Left lobe of liver (tissue), 2 donors: ENCODE measurements at places on chromosomes 4 and X. TPM values are rescaled to one million over a fixed set of nuclear protein-coding genes. Genes with fewer than 3 reads are reported as not detected.

DNA sequence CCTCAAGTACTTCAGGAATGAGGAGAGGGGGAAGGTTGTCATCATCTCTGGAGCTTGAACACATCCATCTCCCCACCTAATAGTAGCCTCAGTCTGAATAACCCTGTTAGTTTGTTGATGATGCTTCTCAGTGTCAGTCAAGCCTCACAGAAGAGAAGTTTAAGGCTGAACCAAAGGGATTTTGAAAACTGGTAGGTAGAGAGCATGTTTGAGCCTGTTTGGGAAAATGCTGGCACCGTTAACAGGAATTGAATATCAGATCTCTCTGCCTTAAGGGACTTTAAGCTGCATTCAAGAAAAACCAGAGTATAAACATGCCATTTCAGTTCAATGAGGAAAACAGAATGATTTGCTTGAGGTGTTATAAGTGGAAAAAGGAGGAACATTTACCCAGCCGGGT lies 73.1 kb downstream of the MAPK10 start:
- no peak for DNase-seq

- DNase-seq, result no peak
Observed at GRCh38 chrX:65035446-65035770, 59.2 kb upstream of the ZC4H2 start.

The AFF2 gene
- total RNA-seq, result 0.13 TPM

- DNase-seq, result no peak
Observed at GRCh38 chrX:20594985-20595384, 328.3 kb upstream of the RPS6KA3 start.

- DNase-seq, result no peak
Observed at GRCh38 chr4:150632639-150633038, 50.7 kb downstream of the MAB21L2 start.

DNA sequence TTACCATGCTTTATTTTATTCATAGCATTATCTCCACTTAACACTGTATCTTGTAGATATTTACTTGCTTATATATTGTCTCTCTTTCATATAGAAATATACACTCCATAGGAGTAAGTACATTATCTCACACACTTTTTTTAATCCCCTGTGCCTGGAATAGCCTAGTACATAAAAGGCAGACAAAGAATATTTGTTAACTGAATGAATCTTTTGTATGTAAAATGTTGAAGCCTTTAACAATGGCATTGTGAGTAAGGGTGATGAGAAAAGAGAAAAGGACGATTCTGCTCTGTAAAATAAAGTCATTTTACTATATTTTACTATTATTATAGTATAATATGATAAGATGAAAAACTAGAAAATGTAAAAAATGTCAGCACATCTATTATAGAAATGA lies 97.7 kb upstream of the PDHA2 start:
- no peak for DNase-seq

DNA sequence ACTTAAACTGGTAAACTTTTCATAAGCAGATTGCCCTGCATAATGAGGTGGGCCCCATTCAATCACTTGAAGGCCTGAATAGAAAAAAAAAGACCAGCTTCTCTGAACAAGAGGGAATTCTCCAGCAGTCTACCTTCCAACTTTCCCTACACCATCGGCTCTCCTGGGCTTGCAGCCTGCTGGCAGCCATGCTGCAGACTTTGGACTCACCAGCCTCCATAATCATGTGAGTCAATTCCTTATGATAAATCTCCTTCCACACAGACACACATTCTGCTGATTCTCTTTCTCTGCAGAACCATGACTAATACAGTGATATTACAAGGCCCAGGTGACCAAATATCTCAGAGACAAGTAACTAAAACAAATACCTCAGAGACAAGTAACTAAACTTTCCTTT lies 113.8 kb upstream of the WDR17 start:
- DNase-seq, result no peak

GRCh38 chr4:7867701-7868435 lies 71.8 kb downstream of the AFAP1 start:
- DNase-seq, result no peak

DNA sequence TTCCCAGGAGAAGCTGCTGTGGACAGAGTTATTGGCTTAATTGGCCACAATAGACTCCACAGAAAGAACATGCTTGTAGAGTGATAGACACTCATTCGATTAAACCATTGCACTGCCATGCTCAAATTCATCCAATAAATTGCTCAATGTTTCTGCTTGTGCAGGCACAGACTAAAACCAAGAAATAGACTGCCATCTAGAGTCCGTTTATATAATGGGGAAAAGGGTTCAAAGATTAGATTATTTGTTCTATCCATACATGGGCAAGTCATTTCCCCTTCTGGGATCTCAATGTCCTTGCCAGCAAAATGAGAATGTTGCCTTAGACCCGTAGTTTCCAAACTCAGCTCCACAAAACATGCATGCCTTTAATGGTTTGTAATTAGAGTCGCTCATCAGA lies 8.7 kb downstream of the SMIM10 start:
- DNase-seq, result no peak

- DNase-seq, result no peak
Observed at GRCh38 chrX:142201113-142201512, 4.0 kb downstream of the MAGEC2 start.

DNA sequence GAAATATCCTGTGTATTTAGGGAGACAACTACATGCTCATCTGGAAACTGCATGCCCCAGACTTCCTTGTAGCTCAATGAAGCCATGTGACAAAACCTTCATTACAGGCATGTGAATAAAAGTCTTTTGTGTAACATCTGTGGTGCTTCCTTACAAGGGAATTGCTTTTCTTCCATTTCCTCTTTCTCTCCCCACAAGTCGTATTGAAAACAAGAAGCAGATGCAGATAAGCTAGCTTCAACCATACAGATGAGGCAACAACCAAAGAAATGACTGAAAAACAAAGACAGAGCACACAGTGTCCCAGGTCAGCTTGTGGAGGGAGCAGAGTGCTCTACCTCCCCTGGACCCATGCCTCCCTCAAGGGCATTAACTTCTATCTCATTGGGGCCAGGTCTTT lies 115.8 kb upstream of the INPP4B start:
- DNase-seq, result no peak

- DNase-seq, result peak; percentile 73
Observed at GRCh38 chr4:184548648-184549341, 74.4 kb upstream of the IRF2 start.

The SLC25A14 gene
- 2.3 TPM for total RNA-seq

The BEX1 gene
- 0.43 TPM for total RNA-seq

GRCh38 chr4:112604589-112604988 lies 32.1 kb downstream of the ZGRF1 start:
- no peak for DNase-seq

- no peak for DNase-seq
Observed at GRCh38 chr4:22463179-22463578, 52.7 kb downstream of the ADGRA3 start.

The ARL13A gene
- total RNA-seq, result not detected

DNA sequence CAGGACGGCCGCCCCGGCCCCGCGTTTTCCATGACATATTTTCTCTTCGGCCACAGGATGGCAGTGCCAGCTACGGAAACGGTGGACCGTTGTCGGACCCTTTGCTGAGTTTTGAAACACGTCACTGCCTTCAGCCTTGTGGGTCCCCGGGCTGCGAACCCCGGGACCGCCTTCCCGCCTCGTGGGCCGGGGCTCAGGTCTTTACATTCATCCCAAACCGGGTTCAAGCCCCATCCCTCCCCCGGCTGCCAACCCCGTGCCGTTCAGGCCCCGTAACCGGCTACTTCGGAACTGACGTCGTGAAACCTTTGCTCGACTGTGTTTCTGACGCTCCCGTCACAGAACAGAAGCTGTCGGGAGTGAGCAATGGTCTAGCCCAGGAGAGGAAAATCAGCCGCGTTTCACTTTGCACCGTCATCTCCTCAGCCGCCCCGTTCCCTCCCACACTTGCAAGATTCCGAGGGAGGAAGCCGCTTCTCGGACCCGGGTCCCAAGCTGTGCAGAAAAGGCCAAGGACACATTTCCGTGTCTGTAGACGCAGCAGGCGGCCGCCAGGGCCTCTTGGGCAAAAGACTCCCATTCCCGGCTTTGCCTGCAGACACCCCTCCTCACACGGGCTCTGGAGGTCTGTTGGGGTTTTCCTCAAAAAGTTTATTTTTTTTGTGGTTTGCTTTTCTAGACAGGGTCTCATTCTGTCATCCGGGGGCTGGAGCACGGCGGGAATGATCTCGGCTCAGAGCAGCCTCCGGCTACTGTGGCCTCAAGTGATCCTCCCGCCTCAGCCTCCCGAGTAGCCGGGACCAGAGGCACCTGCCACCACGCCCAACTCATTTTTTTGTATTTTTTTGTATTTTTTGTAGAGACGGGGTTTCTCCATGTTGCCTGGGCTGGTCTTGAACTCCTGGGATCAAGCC lies 41.4 kb upstream of the PPP2R3B start:
- DNase-seq, result no peak

- no peak for DNase-seq
Observed at GRCh38 chr4:119040694-119041185, 94.9 kb upstream of the MYOZ2 start.

The GALNTL6 gene
- total RNA-seq, result not detected

DNA sequence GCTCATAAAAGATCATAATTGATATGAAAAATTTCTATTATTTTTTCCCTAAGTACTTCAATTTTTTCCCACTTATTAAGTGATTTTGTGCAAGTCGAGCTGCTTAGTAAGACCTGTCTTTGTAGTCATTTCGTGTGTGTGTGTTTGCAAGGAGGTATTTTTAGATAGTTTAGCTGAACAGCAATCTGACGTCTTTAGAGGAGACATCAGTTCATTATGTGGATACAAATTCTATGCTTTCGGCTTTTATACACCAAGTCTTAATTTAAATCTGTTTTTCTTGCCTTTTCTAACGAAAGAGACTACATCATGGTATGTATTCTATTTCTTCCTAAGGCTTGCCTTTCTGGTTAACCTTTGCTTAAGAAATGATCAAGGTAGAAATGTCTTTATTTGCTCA lies 179.4 kb downstream of the RAPGEF2 start:
- DNase-seq, result no peak

DNA sequence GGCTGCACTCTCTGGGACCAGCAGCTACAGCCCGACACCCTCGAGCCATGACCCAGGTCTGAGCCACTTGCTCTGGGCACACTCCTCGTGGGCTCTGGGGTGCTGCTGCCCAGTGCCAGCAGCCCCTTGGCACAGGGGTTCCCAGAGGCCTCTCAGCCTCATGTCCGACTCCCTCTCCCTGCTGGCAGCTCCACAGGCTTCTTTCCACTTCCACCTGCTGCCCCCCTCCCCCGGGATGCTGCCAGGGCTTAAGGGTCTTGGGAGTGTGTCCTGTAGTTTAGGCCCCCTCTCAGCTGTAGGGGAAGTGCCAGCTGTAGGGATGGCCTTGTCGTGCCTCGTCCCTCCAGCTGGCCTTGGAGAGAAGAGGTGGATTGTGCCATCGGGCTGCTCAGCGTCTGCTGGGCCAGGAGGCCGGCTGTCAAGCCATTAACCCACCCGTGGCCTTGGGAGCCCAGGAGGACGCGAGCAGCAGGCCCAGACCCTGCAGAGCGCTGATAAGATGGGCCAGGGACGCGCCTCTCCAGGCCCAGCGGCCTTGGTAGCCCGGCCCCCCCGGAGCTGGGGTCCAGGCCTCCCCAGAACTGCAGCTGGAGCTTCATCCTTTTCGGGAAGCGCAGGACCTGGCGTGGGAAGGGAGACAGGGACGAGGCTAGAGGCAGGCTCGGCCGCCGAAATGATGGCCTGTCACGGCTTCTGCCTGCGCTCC lies 1.0 kb upstream of the USP27X start:
- DNase-seq, result no peak

DNA sequence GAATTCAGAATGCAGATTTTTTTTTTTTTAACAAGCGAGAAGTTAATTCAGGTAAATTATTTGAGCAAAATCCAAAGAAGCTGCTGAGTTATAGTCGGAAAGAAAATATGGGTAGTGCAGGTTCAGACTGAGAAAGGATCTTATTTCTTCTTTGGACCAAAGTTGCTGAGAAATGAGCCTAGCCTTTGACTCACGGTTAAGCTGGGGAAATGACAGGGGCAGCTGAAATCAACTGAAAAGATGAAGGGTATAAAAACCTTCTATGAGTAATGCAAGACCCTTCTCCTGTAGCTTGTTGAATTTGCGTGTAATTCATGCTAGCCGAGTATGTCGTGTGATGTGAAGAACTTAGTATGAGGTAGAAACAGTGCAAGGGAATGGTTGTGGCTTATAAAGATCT lies 63.0 kb downstream of the KIAA0232 start:
- no peak for DNase-seq

DNA sequence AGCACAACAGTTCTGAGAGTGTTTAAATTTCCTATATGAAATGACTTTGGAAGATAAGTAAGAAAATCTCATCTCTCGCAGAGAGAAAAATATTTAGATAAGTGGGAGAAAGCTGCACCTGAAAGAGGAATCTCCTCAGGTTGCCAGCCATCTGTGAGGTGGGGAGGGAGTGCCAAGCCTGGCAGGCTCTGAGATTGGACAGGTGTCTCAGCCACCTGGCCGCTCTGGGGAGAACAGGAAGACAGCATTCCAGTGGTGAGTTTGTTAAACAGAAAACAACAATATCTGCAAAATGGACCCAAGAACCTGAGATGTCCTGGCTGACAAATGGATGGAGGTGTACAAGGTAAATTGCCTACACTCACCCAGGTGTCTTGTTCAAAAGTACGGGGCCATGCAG lies 31.3 kb downstream of the EMCN start:
- DNase-seq, result no peak

The S100G gene
- total RNA-seq, result not detected

DNA sequence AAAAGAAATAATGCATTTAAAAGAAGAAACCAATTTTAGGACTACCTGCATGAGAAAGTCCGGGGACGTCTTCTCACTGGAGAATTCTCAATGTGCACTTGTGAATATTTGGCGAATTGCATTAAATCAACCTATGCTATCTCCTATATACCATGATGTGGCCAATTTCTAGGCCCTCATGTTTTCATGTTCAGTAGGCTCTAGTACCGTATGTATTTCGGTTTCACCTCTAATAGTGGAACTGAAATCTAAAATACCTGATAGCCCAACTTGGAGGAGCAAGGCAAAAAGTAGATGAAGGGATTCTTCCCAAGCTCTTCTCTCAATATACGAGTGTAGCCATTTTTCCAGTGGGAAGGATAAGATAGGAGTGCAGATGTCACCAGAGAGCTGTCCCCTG lies 11.4 kb upstream of the FGF2 start:
- DNase-seq, result no peak

DNA sequence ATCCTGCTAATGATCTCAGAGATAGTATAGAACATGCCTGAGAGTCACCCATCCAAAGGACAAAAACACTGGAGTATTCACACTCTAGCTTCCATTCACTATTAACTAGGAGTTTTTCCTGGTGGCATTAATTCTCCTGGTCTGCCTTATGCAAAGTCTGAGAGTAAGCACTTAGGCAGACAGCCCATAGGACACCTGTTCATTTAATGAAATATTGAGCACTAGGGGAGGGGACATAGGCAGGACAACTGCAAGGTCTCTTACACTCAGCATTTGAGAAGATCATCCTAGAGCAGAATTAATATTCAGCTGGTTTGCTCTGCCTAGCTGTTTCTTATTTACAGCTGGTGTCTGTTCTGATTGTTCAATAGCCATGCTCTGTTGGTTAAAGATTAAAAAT lies 508.5 kb downstream of the CENPC start:
- no peak for DNase-seq

The G3BP2 gene
- 52.2 TPM for total RNA-seq
